Prostate gland (tissue), 2 donors: ENCODE measurements at places on chromosomes 3 and 15.

DNA sequence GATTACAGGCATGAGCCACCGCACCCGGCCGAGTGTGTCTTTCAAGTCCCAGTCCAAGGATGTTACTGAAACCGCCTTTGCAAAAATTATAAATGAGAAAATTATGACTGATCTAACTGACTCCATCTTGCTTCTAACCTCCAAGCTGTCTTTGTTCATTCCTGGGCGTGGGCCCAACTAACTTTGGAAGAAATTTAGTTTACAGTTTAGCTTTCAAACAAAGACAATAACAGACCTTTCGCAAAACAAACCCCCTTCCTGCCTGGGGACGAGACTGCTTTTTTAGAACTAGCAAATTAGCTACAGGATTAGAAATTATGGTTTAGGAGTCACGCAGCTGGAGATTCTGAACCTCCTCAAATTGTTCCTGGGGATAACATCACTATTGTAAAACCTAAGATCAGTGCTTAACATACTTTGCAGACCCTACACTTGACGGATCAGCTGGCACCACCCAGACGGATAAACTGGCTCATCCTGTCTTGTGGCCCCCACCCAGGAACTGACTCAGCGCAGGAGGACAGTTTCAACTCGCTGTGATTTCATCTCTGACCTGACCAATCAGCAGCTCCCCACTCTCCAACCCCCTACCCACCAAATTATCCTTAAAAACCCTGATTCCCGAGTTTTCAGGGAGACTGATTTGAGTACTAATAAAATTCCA lies 23.8 kb downstream of the NANOGP8 start:
- H3K4me1 ChIP-seq: no peaks in the 10 kb centered on the region
- DNase-seq: no peak
- H3K27ac ChIP-seq: no peak overlapping the region

- no peaks in the 10 kb centered on the region for H3K4me1 ChIP-seq
- no peak overlapping the region for H3K27ac ChIP-seq
- no peak for DNase-seq
- H3K4me3 ChIP-seq: no peak overlapping the region
- no peaks in the 10 kb centered on the region for H3K27me3 ChIP-seq
These were observed 18.6 kb downstream of the DUOX1 start for GRCh38 chr15:45148076-45149059.

DNA sequence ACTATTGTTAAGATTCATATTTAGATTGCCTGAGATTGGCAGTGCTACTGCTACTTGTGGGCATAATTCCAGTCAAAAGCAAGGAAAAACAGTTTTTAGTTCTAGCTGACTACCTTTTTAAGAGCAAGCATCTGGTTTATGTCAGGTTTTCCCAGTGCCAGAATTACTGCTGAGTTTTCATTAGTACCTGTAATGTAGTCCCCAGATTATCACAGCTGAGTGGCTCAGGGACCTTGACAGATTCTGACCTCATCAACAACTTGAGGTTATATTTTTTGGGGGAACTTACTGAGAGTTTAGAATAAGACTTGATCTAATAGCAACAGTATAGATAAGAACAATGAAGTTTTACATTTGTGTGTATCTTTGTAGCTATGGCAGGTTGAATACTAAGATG lies 31.0 kb downstream of the NXPE3 start:
- no peak overlapping the region for H3K4me3 ChIP-seq
- H3K27ac ChIP-seq: no peak overlapping the region
- H3K27me3 ChIP-seq: no peaks in the 10 kb centered on the region

- H3K4me3 ChIP-seq: no peak overlapping the region
- H3K36me3 ChIP-seq: no peaks in the 10 kb centered on the region
- H3K27ac ChIP-seq: no peak overlapping the region
- H3K4me1 ChIP-seq: no peaks in the 10 kb centered on the region
These were observed 76.5 kb downstream of the MBNL1 start for GRCh38 chr3:152345233-152345632.

DNA sequence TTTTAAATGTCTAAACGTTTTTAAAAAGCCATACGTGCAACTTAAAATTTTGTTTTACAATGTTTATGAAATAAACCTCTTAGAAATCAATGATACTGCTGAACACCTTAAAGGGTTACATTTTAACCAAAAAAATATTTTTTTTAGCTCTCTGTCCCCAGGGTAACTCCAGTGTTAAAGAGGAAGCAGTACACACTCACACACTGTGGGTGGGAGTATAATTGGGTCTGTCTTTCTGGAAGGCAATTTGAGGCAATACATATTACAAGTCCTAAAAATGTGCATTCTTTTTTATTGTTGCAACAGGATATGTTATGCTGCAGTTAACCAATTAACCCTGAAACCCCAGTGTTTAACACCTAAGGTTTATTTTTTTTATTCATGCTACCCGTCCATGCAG lies 34.1 kb downstream of the WHAMM start:
- H3K36me3 ChIP-seq: no peaks in the 10 kb centered on the region
- no peak for DNase-seq
- no peaks in the 10 kb centered on the region for H3K27me3 ChIP-seq
- H3K27ac ChIP-seq: no peak overlapping the region
- H3K4me3 ChIP-seq: no peak overlapping the region

DNA sequence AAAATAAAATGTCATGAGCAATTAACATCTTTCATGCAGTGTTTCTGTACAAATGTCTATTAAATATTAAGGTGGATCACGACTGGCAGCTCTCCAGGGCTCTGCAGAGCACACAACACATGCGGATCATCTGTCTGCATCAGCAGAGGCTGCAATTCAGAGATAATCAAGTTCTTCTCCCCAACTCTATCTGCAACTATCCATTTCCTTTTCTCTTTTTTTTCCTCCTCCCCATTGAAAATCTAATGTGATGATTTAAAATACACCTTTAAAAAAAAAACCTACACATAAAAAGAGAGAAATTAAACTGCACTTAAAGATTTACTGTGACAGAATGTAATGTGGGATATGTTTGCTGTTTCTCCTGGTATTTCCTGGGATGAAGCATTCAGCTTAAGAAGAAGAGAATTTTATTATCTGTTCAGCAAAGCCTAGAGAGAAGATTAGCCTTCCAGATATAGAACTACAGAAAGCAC lies 352.6 kb upstream of the CCDC54 start:
- no peak overlapping the region for H3K27ac ChIP-seq
- H3K36me3 ChIP-seq: no peaks in the 10 kb centered on the region
- no peaks in the 10 kb centered on the region for H3K4me1 ChIP-seq
- no peaks in the 10 kb centered on the region for H3K27me3 ChIP-seq
- H3K4me3 ChIP-seq: no peak overlapping the region

DNA sequence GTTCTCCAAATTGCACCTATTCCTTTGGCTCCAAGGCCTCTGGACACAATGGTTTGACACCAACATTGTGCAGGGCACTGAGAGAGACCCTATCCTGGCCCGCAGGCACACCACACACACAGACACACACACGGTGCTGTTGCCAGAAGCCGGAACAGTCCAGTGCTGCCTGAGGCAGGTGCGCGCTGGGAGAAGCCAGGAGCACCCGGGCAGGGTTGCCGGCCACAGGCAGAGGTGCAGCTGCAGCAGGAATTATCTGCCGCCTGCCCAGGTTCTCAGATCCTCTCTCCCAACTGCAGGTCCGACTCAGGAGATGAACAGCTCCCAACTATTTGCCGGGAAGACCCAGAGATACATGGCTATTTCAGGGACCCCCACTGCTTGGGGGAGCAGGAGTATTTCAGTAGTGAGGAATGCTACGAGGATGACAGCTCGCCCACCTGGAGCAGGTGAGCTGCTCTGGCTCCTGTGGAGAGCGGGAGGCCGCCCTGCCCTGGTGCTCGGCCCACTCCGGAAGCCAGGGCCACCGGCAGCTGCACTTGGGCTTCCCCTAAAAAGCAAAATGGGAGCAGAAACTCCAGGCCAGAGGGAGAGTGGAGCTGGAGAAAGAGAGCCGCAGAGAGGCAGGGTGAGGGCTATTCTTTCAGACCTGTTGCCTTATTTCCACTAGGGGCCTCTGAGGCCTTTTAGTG lies 42.9 kb downstream of the CHDH start:
- no peak overlapping the region for H3K27ac ChIP-seq
- DNase-seq: no peak
- H3K27me3 ChIP-seq: no peaks in the 10 kb centered on the region
- no peaks in the 10 kb centered on the region for H3K36me3 ChIP-seq

- no peak for DNase-seq
- H3K4me1 ChIP-seq: no peaks in the 10 kb centered on the region
- H3K36me3 ChIP-seq: no peaks in the 10 kb centered on the region
- H3K4me3 ChIP-seq: no peak overlapping the region
- no peaks in the 10 kb centered on the region for H3K27me3 ChIP-seq
These were observed 30.6 kb upstream of the PRICKLE2 start for GRCh38 chr3:64255741-64256340.

DNA sequence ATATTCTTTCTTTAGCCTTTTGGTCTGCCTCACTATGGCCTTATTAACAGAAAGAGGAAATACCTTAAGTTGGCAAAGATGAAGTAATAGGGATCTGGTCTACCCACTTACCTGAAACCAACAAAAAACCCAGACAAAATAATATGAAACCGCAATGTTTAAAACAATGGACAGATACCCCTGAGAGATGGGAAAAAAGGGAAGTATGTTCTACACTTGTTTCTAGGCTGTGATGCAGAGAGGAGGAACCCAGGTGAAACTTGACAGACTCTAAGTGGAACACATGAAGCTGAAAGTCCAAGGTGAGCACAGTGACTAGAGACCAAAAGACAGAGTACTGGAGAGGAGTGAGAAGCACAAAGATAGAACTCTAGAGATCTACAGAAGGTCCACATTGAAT lies 78.4 kb downstream of the NR2E3 start:
- H3K36me3 ChIP-seq: no peaks in the 10 kb centered on the region
- no peak overlapping the region for H3K4me3 ChIP-seq
- no peak overlapping the region for H3K27ac ChIP-seq

GRCh38 chr3:175155172-175155571 lies 296.0 kb downstream of the NAALADL2 start:
- H3K27me3 ChIP-seq: no peaks in the 10 kb centered on the region
- H3K27ac ChIP-seq: no peak overlapping the region
- no peaks in the 10 kb centered on the region for H3K36me3 ChIP-seq
- H3K4me3 ChIP-seq: no peak overlapping the region
- H3K4me1 ChIP-seq: no peaks in the 10 kb centered on the region

DNA sequence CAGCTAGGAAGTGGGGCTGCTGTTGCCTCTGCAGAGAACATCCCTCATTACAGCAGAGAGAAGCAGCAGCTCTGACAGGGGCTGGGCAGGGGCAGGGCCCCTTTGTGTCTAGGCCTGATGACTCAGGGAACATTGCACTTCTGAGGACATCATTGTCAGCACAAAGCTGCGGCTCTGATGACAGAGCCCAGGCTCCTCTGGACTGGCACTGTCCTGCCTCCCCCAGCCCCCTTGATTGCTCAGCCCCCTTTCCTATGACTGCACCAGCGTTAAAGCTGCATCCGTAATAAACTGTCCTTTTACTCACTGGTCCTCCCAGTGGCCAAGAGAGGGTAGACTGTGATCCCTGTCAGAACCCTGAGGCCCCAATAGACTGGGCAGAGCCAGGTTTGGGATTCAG lies 18.3 kb downstream of the TRH start:
- no peak overlapping the region for H3K4me3 ChIP-seq
- no peak for DNase-seq
- H3K36me3 ChIP-seq: no peaks in the 10 kb centered on the region
- H3K27ac ChIP-seq: no peak overlapping the region
- no peaks in the 10 kb centered on the region for H3K4me1 ChIP-seq

- no peaks in the 10 kb centered on the region for H3K36me3 ChIP-seq
- H3K4me3 ChIP-seq: no peak overlapping the region
- no peaks in the 10 kb centered on the region for H3K27me3 ChIP-seq
- no peaks in the 10 kb centered on the region for H3K4me1 ChIP-seq
- DNase-seq: no peak
- H3K27ac ChIP-seq: no peak overlapping the region
These were observed 104.2 kb downstream of the P2RY1 start for GRCh38 chr3:152938974-152939636.

- no peaks in the 10 kb centered on the region for H3K36me3 ChIP-seq
- DNase-seq: no peak
- no peak overlapping the region for H3K4me3 ChIP-seq
- H3K27ac ChIP-seq: no peak overlapping the region
- no peaks in the 10 kb centered on the region for H3K27me3 ChIP-seq
These were observed 339.9 kb upstream of the DPH6 start for GRCh38 chr15:35885870-35886269.

GRCh38 chr3:69569520-69569919 lies 169.7 kb upstream of the MITF start:
- H3K27ac ChIP-seq: no peak overlapping the region
- DNase-seq: no peak
- H3K4me3 ChIP-seq: no peak overlapping the region
- H3K4me1 ChIP-seq: no peaks in the 10 kb centered on the region

DNA sequence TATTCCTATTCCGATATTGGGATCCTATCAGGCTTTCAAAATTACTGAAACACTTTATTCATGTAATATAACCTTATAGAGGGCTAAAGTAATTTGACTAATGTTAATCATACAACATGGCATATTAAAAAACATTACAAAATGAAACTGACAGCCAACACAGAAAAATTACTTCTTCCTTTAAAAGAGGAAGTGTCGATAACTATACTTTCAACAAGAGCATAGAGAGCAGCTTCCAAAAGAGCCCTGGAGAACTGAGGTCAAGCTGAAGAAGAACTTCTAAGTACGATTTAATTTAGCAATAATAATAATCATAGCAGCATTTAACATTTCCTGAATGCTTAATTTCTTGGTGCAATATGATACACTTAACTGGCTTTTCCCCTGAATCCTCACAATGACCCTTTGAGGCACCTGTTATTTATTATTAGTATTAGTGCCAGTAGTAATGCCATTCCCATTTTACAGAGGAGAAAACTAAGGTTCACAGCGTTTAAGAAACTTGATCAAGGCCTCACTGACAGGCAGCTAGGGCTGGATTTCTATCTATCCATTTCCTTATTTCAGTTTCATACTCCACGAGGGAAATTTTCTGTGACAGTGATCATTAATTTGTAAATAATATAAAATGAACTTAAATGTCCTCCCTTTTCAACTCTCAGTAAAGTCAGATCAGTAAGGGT lies 181.6 kb downstream of the CFAP20DC start:
- H3K36me3 ChIP-seq: no peaks in the 10 kb centered on the region
- DNase-seq: no peak
- H3K4me1 ChIP-seq: no peaks in the 10 kb centered on the region
- H3K27ac ChIP-seq: no peak overlapping the region
- no peaks in the 10 kb centered on the region for H3K27me3 ChIP-seq

DNA sequence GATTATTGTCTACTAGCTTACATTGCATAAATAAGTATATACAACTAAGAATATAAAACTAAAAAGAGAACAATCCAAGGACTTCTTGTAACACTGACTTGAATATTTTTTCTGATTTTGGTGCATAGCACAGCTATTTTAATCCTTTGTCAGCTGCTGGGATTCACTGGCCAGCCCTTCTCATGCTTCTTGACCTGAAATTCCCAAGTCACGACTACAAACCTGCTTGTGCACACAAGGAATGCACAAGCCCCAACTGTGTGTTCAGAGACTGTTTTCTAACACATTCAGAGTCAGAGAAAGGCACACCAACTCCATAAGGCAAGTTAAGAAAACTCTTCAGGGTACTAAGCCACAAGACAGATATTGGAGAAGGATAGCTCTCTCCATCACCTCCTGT lies 80.9 kb downstream of the TNIK start:
- H3K27me3 ChIP-seq: no peaks in the 10 kb centered on the region
- no peak overlapping the region for H3K4me3 ChIP-seq
- DNase-seq: no peak
- H3K4me1 ChIP-seq: no peaks in the 10 kb centered on the region
- H3K36me3 ChIP-seq: no peaks in the 10 kb centered on the region
